ENCODE measurements at places on chromosomes 6 and 20. TPM values are rescaled to one million over a fixed set of nuclear protein-coding genes. Genes with fewer than 3 reads are reported as not detected.

Gene SLC26A8
- not detected for total RNA-seq

Gene TOX2
- 25.7 TPM for total RNA-seq

Gene FABP7
- total RNA-seq = not detected

Gene SOX4
- total RNA-seq = 127 TPM

Gene TFAP2A
- total RNA-seq = not detected

Gene SLC35F1
- total RNA-seq = not detected

GRCh38 chr20:62955519-62956386, 3.2 kb downstream of the SLC17A9 start:
- no peak for DNase-seq

DNA sequence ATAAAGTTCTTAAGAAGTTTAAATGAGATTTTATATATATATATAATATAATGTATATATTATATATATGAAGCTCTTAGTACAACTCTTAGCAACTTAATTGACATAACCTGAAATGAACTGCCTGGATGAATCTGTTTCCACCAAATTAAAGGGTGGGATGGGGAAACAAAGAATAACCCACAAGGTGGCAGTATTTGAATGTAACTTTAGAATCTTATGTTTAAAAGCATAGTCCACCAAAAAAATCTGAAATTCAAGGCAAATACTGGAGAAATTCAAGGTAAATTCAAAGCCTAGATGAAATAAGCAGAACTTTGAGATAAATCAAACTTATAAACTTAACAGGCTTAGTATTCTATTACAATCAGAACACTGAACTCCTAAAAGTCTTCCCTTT, 4.4 kb upstream of the IBTK start:
- DNase-seq = peak; percentile 62

GRCh38 chr6:116411284-116411623, 40.5 kb downstream of the DSE start:
- DNase-seq = peak; percentile 72

GRCh38 chr6:22132656-22133055, 164.2 kb downstream of the PRL start:
- DNase-seq = no peak

- DNase-seq = no peak
These were observed 45.6 kb downstream of the CDH26 start for GRCh38 chr20:60003776-60004175.

DNA sequence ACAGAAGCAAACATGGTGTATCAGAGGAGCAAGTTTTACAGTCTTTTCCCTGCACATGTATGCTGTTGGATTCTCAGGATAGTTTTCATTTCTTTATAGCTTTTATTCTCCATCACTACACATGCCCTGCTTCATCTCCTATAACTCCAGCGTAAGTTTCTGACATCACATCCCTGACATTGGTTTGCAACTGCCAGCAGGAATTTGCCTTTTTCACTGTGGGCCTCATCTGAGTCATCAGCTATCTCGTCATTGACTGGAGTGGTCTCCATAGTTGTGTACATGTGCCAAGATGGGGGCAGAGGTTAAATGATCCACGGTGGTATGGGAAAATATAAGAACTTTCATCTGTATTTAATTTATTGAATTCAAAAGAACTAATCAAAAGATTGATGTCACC, 96.7 kb downstream of the SLX4IP start:
- no peak for DNase-seq

- DNase-seq = no peak
These were observed 71.5 kb downstream of the FILIP1 start for GRCh38 chr6:75422024-75422639.

GRCh38 chr20:40606660-40607059, 82.4 kb downstream of the MAFB start:
- DNase-seq = no peak

DNA sequence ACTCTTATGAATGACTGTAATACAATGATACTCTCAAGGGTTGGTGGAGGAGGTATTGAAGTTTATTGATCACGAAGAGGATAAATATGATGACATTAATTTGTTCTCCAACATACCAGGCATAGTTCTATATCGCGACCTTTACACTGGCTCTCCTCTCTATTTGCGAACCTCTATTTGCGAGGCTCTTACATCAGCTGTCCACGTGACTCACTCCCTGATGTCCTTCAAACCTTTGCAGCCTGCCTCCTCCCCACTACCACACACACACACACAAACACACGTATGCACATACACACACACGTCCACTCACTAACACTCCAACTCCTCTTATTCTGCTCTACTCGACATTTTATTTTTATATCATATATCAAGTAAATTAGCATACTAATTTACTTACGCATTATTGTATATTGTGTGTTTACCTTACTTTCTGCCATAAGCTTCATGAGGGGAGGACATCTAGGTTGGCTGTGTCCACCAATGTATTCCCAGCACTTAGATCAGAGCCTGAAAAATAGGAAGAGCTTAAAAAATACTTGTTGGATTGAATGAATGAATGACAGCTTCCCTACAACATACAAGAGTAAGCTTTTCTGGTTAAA, 53.3 kb upstream of the TNFRSF21 start:
- DNase-seq = no peak

GRCh38 chr6:148854992-148855391, 108.2 kb downstream of the UST start:
- DNase-seq = no peak

- no peak for DNase-seq
These were observed 190.8 kb downstream of the ERMARD start for GRCh38 chr6:169942173-169942572.

DNA sequence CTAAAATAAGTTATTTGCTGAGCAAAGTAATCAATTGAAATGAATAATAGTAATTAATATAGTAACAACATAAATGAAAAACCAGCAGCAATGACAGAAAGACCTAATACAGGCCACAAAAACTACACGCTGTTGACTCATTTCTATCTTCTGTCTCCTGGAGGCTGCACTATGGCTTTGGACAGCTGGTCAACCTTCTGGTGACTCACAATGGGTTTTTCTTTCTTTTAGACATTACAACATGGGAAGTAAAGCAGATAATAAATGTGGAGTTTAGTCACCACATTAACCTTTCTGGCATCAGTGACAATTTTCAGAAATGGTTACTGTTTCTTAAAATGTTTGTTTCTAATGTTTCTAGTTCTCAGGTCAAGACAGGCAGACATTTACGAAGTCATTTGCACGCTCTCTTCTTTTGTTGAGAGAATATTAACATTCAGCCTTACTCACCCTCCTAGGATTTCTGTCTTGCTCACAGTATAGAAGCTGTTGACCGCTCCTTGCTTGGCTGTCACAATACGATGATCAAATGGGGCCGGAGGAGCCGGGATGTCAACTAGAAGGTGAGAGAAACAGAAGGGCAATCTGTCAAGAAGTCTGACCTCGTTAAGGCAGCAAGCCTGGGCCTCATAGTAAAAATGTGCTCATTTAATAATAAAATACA, 62.2 kb downstream of the MYLK4 start:
- DNase-seq = peak; percentile 24

DNA sequence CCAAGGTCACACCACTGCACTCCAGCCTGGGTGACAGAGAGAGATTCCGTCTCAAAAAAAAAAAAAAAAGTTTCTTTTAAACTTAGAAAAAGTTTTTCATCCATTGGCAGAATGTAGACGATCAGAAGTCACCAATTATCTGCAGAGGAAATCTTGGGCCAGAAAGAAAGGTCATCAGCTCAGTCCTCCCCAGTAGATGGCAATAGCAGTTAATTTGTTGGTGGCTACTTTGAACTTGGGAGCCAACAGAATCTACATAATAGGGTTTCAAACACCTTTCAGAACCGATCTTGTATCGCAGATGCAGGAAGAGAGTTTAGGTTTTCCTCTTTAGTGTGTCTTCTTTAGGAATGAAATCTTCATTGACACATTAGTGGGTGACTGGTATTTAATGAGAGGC, 41.7 kb downstream of the LBP start:
- DNase-seq = no peak

- peak; percentile 70 for DNase-seq
These were observed 4.3 kb downstream of the REV3L start for GRCh38 chr6:111478749-111479148.

DNA sequence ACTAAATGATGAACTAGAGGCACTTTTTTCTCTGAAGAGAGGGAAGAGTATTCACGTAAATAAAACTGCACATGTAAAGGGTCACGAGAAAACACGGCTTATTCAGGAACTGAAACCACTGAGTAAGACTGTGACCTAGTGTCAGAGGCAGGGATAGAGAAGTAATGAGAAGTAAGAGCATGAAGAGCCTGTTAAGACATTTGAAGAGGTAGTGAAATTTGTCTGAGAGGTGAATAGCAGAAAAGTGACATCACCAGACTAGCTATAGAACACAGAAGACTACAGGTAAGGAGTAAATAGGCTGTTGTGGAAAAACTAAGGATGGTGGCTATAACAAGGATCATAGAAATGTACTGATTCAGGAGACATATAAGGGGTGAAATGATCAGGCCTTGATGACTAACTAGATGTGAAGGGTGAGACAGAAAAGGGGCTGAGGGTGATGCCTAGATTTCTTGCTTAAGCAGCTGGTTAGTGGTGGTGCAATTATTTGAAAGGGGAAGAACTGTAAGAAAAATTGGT, 76.8 kb downstream of the REV3L start:
- no peak for DNase-seq

DNA sequence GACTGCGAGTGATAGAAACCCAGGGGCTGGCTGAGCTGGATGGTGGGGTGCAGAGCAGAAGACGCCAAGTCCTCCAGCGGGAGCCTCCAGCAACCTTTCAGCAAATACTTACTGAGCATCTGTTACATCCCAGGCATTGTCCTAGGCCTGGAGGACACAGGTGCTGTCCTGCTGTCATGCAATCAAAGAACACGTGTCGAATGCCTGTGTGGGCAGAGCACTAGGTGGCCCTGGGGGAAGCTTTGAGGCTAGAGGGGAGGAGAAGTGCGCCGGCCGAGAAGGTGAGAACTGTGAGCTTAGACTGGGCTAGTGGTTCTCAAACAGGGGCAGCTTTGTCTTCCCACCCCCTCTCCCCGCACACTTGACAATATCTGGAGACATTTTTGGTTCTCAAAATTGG, 233.6 kb downstream of the BMP7 start:
- no peak for DNase-seq

DNA sequence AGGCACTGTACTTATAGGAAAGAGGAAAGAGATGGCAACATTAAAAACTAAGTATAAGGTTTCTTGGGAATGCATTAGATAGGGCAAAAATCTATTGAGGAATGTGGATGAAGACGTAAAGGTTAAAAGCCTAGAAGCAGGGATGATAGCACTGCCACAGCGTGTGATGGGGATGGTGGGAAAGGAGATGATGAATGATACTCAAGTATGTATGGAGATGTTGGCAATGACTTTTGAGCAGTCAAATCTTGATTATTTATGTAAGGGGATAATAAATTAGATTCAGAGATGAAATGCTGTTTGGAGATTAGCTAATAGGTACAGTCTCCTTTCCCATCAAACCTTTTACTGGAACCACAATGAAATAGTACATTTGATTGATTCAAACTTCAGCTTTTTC, 432.8 kb downstream of the GRIK2 start:
- DNase-seq = no peak

DNA sequence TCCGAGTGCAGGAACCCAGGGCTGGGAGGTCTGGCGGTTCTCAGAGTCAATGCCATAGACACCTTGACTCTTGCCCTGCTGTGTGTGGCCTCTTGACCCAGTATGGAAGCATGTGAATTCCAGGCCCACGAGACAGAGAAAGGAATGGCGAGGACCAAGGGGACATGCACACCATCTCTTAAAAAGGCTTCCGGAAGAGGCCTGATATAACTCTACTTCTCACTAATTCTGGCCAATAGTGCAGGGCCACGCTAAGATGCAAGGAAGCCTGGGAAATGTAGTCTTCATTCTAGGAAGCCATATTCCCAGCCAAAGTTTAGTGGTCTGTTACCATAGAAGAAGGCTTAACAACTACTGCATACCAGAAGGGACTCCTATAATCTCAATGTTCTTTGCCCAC, 177.0 kb upstream of the KCNG1 start:
- no peak for DNase-seq

- DNase-seq = no peak
These were observed 9.8 kb downstream of the KIF3B start for GRCh38 chr20:32287231-32287638.

DNA sequence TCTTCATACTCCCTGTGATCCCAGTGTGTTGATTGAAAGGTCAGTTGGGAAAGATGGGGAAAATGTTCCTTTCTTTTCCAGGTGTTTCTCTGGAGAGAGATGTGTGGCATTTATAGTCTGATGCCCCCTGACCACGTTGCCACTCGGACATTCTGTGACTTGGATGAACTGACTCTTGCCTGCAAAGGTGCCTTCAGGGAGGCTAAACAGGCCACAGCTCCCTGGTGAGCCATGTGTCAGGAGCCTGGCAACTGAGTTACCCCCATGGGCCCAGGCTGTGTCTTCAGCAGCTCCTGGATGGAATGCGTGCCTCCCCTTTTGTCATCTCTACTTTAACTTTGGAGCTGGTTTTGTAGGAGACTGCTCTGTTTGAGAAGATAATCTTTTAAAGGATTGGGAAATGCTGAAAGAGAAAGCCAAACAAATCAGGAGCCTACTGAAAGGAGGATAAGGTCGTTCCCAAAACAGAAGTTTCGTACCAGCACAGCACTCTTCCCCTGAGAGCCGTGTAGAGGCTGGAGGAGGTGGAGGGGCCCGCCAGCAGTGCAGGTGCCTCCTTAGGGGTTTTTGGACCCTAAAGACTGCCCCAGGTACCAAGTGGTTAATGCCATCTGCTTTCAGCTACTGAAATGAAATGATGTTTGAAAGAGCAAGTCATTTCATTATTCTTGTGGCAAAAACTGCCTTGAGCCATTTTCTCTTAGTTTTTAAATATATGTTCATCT, 322.8 kb downstream of the ZFAND3 start:
- DNase-seq = no peak

DNA sequence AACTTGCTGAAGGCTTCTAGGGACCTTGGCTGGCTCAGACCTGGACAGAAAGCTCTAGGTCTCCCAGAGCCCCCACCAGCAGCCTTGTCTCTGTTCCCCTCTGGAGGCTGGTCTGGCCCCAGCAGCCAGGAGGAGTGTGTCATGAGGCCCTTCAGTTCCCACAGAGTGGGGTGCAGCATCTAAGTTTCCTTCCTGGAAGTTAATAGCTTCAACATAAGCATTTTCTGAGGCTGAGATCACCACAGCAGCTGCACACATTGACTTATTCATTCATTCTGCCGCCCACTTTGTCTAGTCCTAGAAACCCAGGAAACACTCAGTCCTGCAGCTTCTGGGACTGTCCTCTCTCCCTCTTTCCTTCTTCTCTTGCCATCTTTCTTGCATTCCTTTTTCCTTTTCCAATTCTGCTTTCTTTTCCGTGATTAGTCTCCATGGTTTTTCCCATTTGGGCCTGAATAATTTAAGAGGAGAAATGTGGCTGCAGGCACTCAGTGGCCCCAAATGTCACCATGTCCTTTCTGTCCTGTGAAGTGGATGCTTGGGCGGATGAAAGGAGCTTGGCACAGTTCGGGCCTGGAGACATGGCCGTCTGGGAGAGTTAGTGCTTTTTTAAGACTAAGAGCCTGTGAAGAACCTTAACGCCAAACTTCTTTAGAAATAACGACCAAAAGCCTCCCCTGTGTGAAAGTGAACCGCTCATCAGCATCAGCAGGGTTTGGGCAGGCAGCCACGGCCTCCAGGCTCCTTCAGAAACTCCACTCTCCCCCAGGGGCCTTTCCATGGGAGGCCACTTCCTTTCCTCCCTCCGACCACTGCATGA, 31.0 kb upstream of the PCMTD2 start:
- DNase-seq = peak; percentile 52

Measured in endothelial cell of umbilical vein (primary cell).